ENCODE measurements at places on chromosomes 7 and 10.
A peak's percentile ranks its signal among the peaks of the same experiment; 100 is the strongest.

DNA sequence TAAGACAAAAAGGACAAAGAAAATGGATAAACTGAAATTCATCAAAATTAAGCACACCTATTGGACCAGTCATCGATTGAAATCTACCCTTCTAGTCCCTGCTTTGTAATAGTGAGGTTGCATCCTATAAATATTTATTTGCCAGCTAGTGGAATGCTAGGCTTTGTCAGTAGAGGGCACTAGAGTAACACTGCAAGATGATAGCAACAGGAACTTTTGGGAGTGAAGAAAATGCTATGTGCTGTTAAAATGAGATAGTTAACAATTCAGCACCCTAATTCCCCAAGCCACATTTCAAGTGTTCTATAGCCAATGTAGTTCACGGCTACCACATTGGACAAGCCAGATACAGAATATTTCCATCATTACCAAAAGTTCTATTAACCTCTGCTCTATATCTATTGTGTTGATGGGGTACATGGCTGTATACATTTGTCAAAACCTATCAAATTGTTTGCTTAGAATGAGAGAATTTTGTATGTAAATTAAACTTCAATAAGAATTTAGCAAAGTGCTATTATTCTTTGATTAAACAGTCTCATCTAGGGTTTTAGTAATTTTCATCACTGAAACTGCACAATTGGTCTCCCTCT is 69.8 kb downstream of the LSMEM1 start:
- peak; percentile 38 for DNase-seq

- DNase-seq: no peak
Observed at GRCh38 chr10:28743576-28743975, 66.3 kb downstream of the BAMBI start.

- no peak for DNase-seq
Observed at GRCh38 chr10:71085689-71086438, 126.5 kb upstream of the UNC5B start.

- DNase-seq: no peak
Observed at GRCh38 chr10:129140921-129141885, 325.8 kb upstream of the MGMT start.

DNA sequence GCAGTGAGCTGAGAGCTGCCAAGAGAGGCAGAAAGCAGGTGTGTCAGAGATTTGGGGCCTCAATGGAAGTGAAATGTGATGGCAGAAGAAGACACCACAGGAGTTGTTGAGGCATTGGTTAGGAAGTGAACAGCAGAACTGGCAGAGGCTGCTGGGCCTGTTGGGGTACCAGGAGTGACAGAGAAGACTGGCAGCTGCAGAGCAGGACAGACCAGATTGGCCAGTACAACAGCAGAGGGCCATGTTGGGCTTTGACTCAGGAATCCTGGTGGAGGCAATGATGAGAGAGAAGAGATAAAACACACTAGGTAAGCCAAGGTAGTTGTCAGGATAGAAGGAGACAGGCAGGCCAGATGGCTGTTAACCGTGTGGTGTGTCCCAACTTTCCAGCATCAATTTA is 19.9 kb upstream of the HERPUD2 start:
- no peak for DNase-seq

- no peak for DNase-seq
Observed at GRCh38 chr10:79420974-79421688, 24.3 kb downstream of the ZCCHC24 start.

DNA sequence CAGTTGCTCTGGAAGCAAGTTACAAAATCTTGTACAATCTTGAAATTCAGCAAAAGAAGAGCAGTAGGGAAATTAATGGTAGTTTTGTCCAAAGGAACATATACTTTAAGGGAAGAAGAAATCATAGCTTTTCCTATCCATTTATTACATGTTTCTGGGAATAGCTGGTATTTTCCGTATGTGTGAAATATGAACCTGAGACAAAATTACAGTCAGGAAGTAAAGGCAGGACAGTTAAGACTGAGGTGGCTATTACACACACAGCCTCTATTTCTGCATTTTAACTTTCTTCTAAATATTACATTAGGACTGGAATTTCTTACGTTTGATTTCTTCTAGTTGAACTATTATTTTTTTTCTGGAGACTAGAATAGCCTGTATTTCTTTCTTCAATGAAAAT is 1197.3 kb downstream of the SORCS3 start:
- DNase-seq: no peak

GRCh38 chr7:82818171-82818570 is 344.5 kb downstream of the PCLO start:
- no peak for DNase-seq

GRCh38 chr7:139854803-139855497 is 25.9 kb downstream of the TBXAS1 start:
- DNase-seq: no peak

DNA sequence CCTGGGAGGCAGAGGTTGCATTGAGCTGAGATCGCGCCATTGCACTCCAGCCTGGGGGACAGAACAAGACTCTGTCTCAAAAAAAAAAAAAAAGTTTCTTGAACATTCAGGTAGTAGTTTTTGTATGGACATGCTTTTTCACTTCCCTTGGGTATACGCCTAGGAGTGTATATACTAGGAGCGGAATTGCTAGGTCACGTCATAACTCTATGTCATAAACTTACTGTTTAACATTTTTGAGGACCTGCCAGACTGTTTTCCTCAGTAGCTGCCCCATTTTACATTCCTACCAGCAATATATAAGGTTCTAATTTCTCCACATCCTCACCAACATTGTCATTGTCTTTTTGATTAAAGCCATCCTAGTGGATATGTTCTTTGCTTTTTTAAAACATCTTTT is 51.6 kb downstream of the MKI67 start:
- DNase-seq: no peak

DNA sequence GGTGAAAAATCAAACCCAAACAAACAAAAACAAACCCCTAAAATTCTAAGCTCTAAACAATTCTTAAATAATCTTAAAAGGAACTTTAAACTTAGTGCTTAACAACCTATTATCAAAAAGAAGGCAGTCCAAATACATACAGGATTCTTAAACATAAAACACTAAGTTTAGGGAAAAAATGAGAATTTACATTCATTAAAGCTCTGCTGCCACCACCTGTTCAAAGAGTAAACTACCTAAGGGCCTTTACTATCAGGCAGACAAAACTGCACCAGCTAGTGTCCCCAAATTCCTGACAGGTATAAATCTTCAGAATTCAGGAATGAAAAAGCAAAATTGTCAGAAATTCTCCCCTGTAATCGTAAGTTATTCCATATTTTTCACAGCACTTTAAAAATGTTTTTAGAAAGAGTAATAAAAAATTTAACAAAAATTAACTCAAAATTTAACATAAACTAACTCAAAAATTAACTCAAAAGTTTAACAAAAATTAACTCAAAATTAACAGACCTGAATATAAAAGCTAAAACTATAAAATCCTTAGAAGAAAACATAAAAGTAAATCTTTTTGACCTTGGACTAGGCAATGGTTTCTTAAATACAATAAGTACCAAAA is 55.1 kb downstream of the PDZD8 start:
- DNase-seq: no peak

- DNase-seq: no peak
Observed at GRCh38 chr10:80985102-80985501, 447.4 kb downstream of the SH2D4B start.

- DNase-seq: no peak
Observed at GRCh38 chr7:55122263-55122662, 103.4 kb downstream of the EGFR start.

- DNase-seq: no peak
Observed at GRCh38 chr7:96737545-96738050, 28.0 kb upstream of the SEM1 start.

GRCh38 chr7:142439739-142440138 is 181.9 kb upstream of the PRSS58 start:
- no peak for DNase-seq

- no peak for DNase-seq
Observed at GRCh38 chr10:84334811-84335210, 6.4 kb downstream of the CCSER2 start.

GRCh38 chr7:102047167-102047566 is 229.7 kb downstream of the CUX1 start:
- no peak for DNase-seq

- DNase-seq: no peak
Observed at GRCh38 chr7:2111568-2111967, 121.2 kb downstream of the MAD1L1 start.

GRCh38 chr7:2521952-2522591 is 2.5 kb downstream of the LFNG start:
- peak; percentile 74 for DNase-seq

GRCh38 chr7:109782806-109783205 is 1213.1 kb downstream of the DNAJB9 start:
- DNase-seq: no peak

DNA sequence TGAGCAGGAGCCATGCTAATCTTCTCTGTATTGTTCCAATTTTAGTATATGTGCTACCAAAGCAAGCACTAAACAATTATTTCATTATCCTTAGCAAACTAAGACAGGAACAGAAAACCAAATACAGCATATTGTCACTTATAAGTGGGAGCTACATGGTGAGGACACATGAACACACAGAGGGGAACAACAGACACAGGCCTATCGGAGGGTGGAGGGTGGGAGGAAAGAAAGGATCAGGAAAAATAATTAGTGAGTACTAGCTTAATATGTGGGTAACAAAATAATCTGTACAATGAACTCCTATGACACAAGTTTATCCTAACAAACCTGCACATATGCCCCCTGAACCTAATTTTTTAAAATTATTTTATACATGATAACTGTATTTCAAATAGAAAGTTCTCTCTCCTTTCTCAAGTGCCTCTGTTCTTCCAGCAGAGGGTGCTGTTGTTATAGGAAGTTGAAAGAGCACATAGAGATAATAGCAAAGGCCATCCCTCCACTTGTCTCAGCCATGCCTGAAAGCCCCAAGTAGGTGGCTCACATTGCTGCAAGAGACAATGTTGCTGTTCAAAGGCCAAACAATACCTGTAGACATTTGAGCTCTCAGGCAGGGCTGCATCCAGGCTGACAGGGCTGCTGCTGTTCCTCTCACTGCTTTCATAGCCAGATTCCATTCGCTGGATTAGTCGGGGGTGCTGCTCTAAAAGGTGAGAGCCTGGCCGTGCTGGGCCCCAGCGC is 33.4 kb upstream of the PPP3CB start:
- DNase-seq: peak; percentile 42

GRCh38 chr7:99380823-99381663 is 6.5 kb downstream of the ARPC1B start:
- DNase-seq: peak; percentile 91

GRCh38 chr10:100506596-100507356 is 12.9 kb downstream of the SEC31B start:
- DNase-seq: no peak

GRCh38 chr7:83117466-83117865 is 45.2 kb downstream of the PCLO start:
- DNase-seq: no peak

GRCh38 chr7:56083150-56083785 is 9.5 kb downstream of the PHKG1 start:
- no peak for DNase-seq

DNA sequence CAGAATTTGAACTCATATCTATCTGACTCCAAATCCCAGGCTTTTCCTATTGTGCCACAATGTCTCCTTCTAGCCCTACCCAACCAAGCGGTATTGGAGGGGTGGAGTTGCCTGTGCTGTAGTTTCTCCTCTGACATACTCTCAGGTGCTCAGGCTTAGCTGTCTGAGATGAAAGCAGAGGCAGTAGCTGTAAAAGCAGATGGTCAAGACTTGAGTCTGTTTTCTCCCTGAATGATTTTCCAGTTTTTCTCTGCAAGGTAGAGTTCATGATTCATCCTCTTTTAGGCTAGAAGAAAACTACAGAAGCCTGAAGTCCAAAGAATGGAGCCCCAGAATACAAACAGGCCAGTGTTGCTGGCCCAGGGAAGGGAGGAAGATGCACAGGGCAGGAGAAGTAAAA is 130.0 kb downstream of the PDE1C start:
- no peak for DNase-seq

GRCh38 chr10:60473557-60473956 is 83.9 kb upstream of the ANK3 start:
- DNase-seq: no peak

GRCh38 chr10:19929506-19930140 is 113.4 kb downstream of the PLXDC2 start:
- no peak for DNase-seq

- DNase-seq: no peak
Observed at GRCh38 chr10:98433371-98433770, 13.4 kb downstream of the HPS1 start.

GRCh38 chr10:84946904-84947303 is 618.5 kb downstream of the CCSER2 start:
- DNase-seq: no peak

- no peak for DNase-seq
Observed at GRCh38 chr10:86878983-86879713, 78.3 kb downstream of the MMRN2 start.

GRCh38 chr10:48289501-48290238 is 15.2 kb upstream of the FRMPD2 start:
- peak; percentile 30 for DNase-seq

DNA sequence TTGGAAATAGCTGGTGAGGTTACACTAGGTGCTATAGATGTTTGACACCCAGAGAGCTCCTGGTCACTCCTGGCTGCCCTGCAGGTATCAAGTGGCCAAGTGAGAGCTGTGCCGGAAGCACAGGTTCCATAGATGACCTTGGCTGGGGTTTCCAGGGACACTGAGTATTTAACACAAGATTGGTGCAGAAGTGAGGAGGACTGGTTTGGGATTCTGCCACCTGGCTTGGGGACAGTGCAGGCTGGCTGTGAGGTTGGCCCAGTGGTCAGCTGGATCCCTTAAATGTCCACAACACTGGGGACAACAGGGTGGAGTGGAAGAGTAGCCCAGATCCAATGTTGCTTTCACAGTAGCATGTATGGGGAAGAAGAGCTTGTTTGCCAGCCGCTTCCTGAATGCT is 5.3 kb upstream of the ACHE start:
- DNase-seq: no peak

All from activated CD4-positive, alpha-beta T cell treated with anti-CD3 and anti-CD28 coated beads for 4 hours (primary cell).